CD4-positive, alpha-beta T cell (primary cell): ENCODE measurements at places on chromosomes 11 and 22.

- no peak for DNase-seq
Observed at GRCh38 chr11:115471367-115471766, 32.8 kb downstream of the CADM1 start.

DNA sequence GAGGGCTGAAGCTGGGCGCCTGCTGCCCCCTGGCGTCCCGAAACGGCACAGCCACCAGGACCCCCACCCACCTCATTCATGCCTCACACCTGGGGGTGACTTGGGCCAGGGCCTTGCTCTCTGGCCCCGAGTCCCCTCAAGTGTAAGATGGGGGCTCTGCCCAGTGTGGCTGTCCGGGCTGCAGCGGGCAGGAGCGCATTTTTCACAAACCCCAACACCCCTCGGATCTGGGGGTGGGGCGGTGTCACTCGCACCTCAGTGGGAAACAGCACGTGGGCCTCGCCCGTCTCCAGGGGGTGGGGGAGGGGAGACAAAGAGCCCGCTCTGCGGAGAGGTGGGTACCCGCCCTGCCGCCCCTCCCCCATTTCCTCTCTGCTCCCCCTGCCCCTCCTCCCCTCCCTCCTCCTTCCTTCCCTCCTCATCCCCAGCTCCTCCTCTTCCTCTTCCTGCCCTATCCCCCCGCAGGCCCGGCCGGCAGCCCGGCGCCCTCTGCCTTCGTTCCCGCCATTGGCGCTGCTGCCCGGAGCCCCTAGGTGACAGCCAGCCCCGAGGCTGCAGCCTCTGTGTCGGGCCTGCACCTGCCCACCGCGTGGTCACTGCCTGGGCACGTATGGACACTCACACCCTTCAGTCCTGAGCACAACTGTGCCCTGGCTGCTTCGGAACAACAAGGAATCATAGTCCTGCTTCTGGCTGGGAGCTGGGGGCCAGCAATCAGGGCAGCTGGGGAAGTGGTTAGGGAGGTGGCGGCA lies 6.8 kb upstream of the CDKN1C start:
- DNase-seq: peak; percentile 55

- no peak for DNase-seq
Observed at GRCh38 chr11:7538466-7539454, 25.0 kb downstream of the PPFIBP2 start.

GRCh38 chr11:42825598-42825997 lies 486.2 kb upstream of the API5 start:
- no peak for DNase-seq

GRCh38 chr11:64893194-64894069 lies 15.0 kb upstream of the EHD1 start:
- no peak for DNase-seq

DNA sequence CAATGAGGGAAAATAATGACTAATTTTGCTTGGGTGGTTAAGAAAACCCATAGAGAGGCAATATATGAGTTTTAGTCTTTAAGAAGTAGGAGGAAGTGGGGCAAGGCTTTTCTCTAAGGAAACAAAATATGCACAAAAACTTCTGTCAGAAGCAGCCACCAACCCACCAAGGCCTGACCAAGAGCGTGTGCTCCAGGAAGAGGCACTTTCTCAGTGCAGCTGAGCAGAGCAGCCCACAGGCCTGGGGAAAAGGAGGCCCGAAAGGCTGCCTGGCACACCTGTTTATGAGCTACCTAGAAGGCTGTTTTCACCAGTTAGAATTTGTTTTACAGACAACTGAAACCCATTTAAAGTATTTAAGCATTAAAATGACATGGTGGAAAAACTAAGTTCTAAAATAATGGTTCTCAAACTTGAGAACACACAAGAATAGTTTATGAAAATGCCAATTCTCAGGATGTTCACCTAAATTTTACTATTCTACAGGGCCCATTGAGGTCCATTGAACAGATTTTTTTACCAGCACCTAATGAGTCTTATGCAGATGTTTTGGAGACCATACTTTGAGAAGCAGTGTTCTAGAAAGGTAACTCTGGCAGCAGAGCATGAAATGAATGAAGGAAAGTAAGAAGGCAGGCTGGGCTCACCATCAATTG lies 160.5 kb upstream of the DDI1 start:
- DNase-seq: no peak

DNA sequence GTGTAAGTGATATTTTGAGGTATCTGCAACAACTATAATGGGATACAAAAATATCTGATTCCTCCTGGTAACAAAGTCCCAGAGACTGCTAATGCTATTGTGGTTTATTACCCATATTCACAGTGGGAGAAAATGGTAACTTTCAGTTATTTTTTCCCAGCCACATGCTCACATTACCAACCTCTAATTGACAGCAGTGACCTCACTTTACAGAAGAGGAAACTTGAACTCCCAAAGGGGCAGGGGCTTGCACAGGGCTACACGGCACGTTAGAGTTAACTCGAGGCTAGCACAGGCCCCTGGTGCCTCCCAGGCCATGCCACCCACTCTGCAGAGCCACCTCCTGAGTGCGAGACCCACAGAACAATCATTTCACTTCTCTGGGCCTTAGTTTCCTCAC lies 132.4 kb downstream of the TENM4 start:
- DNase-seq: no peak

DNA sequence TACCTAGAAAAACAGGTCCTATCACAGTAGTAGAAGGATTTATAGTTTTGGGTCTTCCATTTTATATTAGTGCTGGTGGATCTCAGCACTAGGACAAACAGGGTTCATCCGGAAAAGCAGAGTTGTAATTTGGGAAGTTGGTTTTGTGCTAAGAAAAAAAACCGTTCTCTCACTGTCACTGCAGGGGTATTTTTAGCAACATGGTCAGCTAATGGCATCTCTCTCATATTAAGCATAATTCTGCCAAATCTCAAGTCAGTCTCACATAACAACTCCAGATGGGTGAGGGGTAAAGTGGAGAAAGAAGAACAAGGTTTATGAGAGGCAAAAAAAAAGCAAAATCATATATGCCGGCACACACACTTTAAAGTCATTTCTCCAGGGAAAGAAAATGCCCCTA lies 51.6 kb upstream of the GDPD4 start:
- DNase-seq: no peak

GRCh38 chr11:32290783-32291182 lies 144.6 kb downstream of the WT1 start:
- DNase-seq: no peak

GRCh38 chr11:126378763-126379162 lies 23.3 kb downstream of the ST3GAL4 start:
- DNase-seq: no peak

- no peak for DNase-seq
Observed at GRCh38 chr22:30969532-30970355, 679 bp downstream of the TUG1 start.

- DNase-seq: no peak
Observed at GRCh38 chr11:1199751-1200610, 22.9 kb upstream of the MUC5B start.

DNA sequence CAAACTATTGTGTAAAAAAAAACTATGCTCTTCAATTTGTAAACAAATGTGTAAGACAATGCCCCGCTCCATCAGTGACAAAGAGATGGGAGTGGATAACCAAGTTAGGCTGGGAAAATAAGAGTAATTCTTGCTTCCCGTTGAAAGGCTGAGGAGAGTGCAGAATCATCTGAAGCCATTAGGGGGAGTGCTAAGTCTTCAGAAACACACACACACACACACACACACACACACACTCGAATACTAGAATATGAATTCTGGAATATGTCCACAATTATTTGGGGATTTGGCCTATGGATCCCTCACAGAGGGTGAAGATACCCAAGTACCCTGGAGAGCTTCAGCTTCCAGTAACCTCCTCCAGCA lies 27.8 kb upstream of the ROBO3 start:
- peak; percentile 16 for DNase-seq

DNA sequence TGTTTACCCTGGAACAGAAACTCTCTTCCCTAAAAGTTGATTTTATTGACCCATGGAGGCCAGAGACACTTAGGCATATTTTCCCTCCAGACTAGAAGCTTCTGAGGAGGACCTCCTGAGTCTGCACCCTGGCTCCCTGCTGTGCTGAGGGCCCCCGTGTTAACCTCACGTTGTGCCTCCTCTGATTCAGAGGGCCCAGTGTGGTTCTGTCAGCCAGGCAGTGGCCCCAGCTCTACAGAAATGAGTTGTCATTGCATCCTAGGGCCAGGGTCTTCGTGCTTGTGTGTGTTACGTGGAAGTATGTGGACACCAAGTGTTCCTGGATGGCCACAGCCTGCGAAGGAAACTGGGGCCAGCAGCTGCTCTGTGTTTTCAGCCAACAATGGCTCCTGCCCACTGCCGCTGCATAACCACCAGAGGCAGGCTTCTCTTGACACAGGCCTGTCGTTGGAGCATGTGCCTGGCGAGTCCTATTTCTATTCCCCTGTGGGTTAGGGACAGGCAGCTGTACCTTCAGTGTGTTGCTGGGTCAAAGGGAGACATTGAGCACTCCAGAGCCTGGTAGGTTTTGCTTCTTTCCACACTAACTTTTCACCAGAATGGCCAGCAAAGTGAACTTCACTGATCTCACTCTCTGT lies 44.5 kb downstream of the MED15 start:
- no peak for DNase-seq

- DNase-seq: no peak
Observed at GRCh38 chr11:47944632-47945031, 35.7 kb upstream of the PTPRJ start.

DNA sequence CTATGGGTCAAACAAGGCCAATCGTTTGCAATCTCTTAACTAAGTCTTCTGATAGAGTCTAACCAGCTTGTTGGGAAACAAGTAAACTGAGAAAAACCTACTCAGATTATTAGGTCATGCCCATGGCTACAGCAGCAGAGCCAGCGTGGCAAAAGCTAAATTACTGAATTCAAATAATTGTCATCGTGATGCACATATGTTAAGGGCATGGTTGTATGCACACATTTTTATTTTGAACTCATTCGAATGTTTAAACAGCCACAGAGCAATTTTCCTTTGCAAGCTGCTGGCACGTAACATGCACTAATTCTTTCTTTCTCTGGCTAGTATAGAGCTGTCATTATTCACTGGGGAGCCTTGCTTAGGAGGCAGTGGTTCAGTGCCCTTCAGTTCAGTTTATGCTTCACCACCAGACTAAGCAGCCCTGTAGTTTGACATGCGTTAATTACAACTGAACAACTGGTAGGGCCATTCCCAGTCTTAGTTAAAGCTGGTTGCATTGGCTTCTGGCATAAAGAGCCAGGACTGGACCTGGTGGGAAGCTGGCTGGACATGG lies 396.4 kb downstream of the METTL15 start:
- DNase-seq: no peak

- no peak for DNase-seq
Observed at GRCh38 chr11:110366291-110366690, 63.5 kb upstream of the FDX1 start.

- DNase-seq: no peak
Observed at GRCh38 chr11:76653012-76653673, 17.4 kb downstream of the LRRC32 start.

GRCh38 chr11:14258221-14258935 lies 100.6 kb downstream of the RRAS2 start:
- DNase-seq: no peak

- no peak for DNase-seq
Observed at GRCh38 chr11:93700830-93701229, 39.3 kb downstream of the CEP295 start.

GRCh38 chr11:20158597-20159257 lies 1.5 kb downstream of the DBX1 start:
- DNase-seq: no peak

- DNase-seq: no peak
Observed at GRCh38 chr11:112306230-112306629, 45.6 kb upstream of the PLET1 start.

DNA sequence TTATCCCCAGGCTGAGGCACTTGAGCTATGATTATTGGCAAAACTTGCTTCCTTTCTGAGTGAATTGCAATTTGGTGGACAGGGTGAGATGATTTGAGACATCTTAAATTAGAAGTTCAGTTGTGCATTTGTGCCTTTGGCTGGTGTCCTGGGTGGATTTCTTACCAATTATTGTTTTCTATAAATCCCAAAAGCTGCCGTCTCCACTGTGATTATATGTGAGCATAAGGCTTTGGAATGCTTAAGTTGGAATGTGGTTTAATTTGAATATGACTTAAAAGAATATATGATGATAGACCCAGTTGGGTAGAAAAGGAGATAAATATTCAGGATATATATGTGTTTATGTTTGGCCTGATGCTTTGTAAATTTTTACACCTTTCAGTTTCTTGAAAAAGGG lies 70.0 kb downstream of the EXT2 start:
- DNase-seq: no peak

DNA sequence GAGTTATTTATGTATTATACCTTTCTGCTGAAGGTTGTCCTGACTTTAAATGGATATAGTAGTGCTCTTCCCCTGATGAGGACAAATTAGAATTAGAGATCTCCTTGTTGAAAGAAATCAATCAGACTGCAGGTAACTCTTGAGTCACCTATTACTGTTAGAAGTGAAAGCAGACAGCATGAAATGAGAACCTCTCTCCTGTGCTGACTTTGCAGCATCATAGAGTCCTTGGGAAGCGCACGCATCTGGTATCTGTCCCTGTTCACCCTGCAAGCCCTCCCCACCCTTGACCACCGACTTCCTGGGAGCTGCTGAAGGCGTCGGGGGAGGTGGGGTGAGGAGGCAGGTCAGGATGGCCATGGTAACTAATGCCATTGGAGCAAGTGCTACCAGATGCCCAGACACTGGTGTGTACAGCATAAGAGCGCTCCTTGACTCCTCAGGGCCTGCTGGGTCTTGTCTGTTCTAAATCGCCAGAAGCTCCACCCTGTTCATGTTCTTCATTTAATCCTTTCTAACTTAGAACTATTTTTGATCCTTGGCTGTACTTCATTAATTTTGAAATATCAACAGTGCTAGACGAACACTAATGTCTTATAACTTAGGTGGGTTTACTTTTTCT lies 143.9 kb downstream of the WNT7B start:
- no peak for DNase-seq

GRCh38 chr11:12185106-12185690 lies 74.8 kb downstream of the MICAL2 start:
- DNase-seq: no peak

- no peak for DNase-seq
Observed at GRCh38 chr11:114678125-114679036, at the start of gene NXPE2. NXPE2 (plus strand) TSS chr11:114678527; CDS start chr11:114678576, 49 bp downstream.

GRCh38 chr22:30279046-30279788 lies 10.1 kb downstream of the CASTOR1 start:
- DNase-seq: no peak

- DNase-seq: no peak
Observed at GRCh38 chr11:7418906-7419305, 66.4 kb upstream of the OLFML1 start.
